ENCODE measurements at places on chromosomes 4 and X. TPM values are rescaled to one million over a fixed set of nuclear protein-coding genes. Genes with fewer than 3 reads are reported as not detected.

NAAA gene
- 22.2 TPM for total RNA-seq

TLR8 gene
- not detected for total RNA-seq

BEX4 gene
- total RNA-seq, result 9.7 TPM

- DNase-seq, result no peak
These were observed 371.7 kb downstream of the SLITRK2 start for GRCh38 chrX:146189371-146189770.

GRCh38 chr4:54668014-54668611 lies 10.4 kb downstream of the KIT start:
- no peak for DNase-seq

DNA sequence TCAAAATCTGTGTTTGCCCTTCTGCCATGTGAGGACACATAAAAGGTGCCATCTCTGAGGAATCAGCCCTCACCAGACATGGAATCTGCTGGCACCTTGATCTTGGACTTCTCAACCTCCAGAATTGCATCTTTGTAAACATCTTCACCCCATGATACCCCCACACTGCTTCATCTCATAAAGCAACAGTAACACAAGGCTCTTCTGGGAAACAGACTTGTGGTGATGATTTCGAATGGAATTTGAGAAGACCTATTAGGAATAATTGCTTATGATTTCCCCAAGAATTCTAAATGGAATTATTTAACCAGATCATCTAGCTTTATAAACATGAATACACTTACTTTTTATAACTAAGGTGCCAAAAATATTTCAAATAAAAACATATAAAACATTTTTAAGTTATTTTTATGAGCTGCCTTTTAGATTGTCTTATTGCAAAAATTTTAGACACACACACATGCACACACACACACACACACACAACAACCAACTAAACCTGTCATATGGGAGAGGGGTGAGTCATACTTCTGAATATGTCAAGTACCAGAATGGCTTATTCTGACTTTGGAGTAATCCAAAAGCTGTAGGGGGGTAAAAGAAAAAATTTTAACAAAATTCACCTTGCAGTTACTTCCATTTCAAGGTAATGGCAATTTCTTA lies 82.0 kb downstream of the USP46 start:
- DNase-seq, result no peak

IL3RA gene
- not detected for total RNA-seq

DNA sequence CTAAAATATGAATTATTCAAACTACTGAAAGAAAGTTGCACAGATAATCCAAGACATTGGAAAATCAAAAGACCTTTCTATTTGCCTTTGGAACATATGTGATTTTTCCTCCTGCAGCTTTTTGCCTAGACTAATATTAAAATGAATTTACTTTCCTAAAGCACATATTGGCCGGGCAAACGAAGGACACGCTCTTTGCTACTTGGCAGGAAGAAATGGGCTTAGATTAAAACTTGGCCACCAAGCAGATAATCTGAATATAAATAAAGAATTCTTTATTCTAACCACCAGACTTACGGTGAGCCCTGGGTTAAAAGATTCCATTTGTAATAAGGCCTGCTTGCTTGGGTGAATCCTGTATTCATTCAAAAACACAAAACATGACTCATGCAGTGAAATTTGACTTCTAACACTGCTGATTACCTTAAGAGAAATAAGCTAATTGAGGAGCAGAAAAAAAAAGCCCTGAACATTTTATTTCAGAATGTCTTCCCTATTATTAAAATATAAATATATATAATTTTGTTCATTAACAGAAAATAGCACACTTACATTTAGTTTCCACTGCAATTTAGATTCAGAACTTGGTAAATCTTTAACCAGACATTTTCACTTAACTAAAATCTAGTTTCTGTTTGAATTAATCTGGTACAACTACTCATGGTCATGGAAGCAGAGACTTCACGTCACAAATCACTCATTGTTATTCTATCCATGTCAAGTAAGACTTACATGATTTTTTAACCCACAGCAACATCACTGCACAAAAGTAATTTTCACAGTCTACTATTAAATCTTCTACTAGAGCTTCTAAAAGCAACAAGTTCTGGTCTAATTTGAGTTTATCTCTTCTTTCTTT lies 116.1 kb upstream of the PLAC1 start:
- no peak for DNase-seq

DNA sequence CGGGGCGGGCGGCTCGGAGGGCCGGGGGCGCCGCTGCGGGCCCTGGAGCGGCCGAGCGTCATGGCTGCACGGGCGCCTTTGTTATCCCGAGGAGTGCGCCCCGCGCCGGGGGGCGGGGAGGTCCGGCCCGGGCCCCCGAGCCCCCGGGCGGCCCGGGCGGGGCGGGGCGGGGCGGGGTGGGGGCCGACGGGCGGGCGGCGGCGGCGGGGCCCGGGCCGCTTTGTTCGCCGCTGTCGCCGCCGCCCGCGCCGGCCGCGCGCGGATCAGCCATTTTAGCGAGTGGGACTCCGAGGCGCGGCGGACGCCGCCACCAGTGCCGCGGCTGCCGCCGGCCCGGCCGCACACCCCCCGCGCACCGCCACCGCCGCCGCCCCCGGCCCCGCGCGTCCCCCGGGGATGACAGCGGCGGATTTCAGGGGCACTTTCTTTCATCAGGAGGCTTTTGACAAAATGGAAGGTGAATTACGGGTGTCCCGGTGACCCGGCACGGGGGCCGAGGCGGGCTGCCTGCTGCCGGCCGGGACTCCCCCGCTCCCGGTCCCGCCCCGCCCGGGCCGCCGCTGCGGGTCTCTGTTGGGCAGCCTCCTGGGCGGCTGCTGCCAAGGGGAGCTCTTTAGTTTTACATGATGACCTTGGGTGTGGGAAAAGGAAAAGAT lies 1.2 kb downstream of the HMGB3 start:
- DNase-seq, result peak; percentile 4

DNA sequence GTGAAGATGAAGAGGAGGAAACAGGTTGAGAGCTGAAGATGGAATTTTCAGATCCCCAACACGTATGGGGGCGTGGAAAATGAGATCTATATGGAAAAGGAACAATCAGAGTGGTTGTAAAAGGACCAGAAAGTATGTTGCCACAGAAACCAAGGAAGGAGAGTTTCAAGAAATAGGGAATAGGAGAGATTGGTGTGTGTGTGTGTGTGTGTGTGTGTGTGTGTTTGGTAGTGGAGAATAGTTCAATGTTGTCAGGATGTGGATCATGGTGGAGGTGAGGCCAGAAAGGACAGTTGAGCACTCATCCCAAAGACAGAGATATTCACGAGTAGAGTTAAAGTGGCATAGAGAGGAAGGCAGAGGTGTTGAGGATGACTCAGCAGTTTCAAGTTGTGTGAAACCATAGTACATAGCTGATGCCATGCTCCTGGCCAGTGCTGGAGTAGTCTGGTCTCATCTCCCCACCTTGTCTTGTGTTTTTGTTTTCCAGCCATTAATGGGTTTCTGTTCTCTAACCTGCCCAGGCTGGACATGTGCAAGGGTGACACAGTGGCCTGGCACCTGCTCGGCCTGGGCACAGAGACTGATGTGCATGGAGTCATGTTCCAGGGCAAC lies 36.1 kb downstream of the HEPH start:
- peak; percentile 2 for DNase-seq

- DNase-seq, result no peak
These were observed 684.5 kb downstream of the PDHA2 start for GRCh38 chr4:96524311-96524875.

DNA sequence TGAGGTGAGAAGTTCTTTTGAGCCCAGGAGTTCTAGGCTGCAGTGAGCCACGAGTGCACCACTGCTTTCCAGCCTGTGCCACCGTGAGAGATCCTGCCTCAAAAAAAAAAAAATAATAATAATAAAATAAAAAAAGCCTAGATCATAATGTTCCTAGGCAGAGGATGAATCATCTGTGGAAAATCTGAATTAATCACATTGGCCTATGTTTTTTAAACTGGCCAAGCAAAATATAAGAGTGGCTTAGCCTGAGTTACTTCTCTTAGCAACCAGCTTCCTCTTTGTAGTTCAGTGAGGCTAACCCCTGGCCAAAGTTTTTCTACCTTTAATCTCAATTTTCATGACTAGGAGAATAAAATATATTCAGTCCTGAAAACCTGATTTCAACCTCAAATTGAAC lies 614.6 kb downstream of the PPP4R3C start:
- no peak for DNase-seq

SCRG1 gene
- total RNA-seq, result not detected

- no peak for DNase-seq
These were observed 22.3 kb downstream of the TEC start for GRCh38 chr4:48247142-48247877.

GRCh38 chrX:9676306-9676705 lies 89.3 kb downstream of the GPR143 start:
- no peak for DNase-seq

HOPX gene
- 55.8 TPM for total RNA-seq

Data from activated CD8-positive, alpha-beta T cell treated with anti-CD3 and anti-CD28 coated beads for 36 hours (primary cell).